Hepatocyte (in vitro differentiated cells): ENCODE measurements at places on chromosomes 6 and 20. TPM values are rescaled to one million over a fixed set of nuclear protein-coding genes. Genes with fewer than 3 reads are reported as not detected.

PHIP gene
- total RNA-seq, result 38.0 and 44.4 TPM in 2 replicates

HFE gene
- total RNA-seq, result 5.6 and 7.4 TPM in 2 replicates

DNA sequence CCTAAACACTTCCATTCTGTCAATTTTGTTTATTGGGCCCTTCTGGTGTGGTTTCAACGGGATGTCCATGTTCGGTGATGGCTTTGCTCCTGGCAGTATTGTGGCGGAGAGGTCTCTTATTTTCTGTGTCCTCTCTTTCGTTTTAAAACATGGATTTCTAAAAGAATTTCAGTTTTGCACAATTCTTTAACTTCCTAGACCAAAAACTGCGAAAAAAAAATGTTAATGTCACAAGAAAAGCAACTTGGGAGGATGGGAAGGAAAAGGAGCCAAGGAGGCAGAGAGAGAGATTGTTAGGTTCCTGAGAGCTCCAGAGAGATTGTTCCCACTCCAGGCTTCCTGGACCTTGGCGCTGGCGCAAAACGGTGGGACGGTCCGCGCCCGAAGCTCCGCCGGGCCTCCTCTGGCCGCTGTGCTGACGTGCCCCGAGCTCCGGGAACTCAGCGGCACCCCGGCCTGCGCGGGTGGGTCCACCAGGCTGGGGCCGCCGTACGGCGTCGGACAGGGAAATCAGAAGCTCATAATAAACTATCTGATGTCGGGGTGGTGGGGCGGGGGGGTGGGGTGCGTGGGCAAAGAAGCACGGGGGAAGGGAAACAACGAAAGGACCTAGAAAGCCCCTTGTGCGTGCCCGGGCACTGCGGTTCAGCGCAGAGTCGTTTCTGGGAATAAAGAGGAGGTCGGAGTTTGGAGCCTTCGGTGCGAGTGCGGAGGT is 951 bp upstream of the OLIG3 start:
- no peak for DNase-seq
- H3K4me3 ChIP-seq, result no peak overlapping the region
- peaks cover 5% of the 10 kb centered on the region for H3K4me1 ChIP-seq
- H3K36me3 ChIP-seq, result no peaks in the 10 kb centered on the region
- H3K27ac ChIP-seq, result no peak overlapping the region

MUCL3 gene
- 0.04 and 0.13 TPM in 2 replicates for total RNA-seq

DNA sequence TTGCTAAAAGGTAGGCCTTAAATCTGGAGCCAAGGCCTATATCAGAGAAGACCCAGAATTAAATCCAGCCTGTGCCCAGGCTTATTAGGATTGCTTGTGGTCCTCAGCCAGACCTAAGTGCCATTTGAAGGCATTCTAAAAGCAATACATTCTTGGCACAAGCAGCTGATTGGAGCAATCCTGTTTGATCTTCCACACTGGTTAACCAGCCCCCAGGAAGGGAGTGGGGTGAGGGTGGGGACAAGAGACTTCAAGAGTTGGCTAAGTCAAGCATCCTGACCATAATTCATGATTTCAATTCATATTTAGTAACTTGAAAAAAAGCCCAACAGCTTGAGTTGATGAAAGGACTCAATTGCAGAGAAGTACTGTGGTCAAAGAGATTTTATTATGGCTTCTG is 128.9 kb downstream of the KIF13A start:
- H3K27me3 ChIP-seq, result no peaks in the 10 kb centered on the region
- no peak overlapping the region for H3K4me3 ChIP-seq
- H3K36me3 ChIP-seq, result no peaks in the 10 kb centered on the region
- peaks cover 4% of the 10 kb centered on the region for H3K4me1 ChIP-seq
